Head of caudate nucleus (tissue), 42 donors: ENCODE measurements at places on chromosomes 2 and 18.
A peak's percentile ranks its signal among the peaks of the same experiment; 100 is the strongest.

DNA sequence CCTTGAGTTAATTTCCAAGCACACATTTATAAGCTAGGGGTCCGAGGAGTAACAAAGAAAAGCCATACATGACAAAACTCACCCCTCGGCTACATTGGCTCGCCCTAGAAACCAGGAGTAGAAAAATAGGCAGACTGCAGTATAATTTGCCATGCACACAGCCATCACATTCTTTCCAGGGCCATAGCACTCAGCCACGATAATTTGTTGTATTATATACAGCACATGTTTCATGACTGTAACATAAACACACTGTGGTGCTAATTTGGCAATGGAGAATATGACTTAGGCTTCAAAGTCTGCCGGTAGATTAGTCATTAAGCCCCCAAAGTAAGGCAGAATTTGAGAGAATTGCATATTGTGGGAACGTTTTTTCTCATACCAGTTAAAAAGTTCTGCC lies 254.9 kb downstream of the ZNF521 start:
- no peak for DNase-seq

DNA sequence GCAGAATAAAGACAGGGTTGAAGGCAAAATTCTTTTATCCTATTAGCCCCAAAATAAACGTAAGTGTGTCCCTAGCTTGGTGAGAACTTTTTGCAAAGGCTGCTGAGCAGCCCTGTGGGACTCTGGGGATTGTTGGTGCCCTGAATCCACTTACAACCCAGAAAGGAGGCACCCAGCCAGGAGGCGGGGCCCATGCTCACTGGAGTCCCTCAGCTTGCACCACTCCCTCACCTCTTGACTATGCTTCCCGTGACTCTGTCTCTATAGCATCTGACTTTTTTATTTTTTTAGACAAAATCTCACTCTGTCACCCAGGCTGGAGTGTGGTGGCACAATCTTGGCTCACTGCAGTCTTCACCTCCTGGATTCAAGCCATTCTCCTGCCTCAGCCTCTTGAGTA lies 15.8 kb upstream of the COL6A3 start:
- no peak for DNase-seq

DNA sequence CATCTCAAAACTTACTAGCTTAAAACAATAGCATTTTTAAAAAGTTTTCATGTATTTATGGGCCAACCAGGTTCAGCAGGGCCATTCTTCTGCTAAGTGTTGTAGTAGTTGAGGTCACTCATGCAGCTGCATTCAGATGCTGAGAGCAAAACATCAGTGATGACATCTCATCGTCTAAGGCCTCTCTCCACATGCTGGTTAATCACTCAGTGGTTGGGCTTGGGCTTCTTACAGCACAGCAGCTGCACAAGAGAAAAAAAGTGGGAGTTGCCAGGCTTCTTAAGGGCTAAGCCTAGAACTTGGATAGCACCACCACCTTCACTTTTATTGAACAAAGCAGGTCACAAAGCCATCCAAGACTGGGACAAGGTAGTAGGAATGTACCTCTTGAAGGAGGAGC lies 190.3 kb downstream of the IRS1 start:
- DNase-seq: no peak

DNA sequence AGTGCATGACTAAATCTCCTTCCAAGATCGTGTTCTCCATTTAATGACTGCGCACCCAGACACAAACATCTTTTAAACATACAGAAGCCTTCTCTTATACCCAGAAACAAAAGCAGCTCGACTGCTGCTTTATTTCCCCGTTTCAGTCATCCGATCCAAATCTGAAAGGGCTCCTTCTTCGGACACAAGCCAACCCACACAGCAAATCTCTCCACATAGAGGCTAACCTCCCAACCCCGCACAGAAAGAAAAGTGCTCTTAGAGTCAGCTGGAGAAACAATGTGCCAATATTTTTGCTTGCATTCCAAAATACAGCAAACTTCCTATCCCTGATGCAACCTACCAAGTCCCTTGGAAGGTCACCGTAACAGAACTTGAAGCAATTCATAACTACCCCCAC lies 29.1 kb downstream of the GAREM1 start:
- DNase-seq: no peak

DNA sequence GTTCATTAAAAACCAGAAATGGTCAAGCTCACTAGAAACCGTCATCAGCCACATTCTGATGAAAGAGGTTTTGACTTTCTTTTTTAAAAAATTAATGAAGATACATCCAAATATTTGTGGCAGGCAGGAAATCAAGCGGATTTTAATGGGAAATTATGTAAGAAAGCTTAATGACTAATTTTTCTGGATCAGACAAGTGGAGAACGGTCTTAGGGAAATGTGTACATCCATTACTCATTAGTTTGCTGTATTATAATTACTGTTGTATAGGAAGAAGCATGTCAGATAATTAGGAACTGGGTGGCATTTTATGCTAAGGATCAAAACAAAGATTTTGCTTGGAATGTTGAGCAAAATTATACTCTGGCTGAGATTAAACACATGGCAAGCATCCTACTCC lies 39.4 kb downstream of the AGAP1 start:
- no peak for DNase-seq

- no peak for DNase-seq
These were observed 961.5 kb upstream of the ZEB2 start for GRCh38 chr2:145481334-145481922.

GRCh38 chr2:30155202-30155601 lies 8.4 kb downstream of the YPEL5 start:
- DNase-seq: no peak

- DNase-seq: no peak
These were observed 272.9 kb downstream of the SLC8A1 start for GRCh38 chr2:40178971-40179370.

- no peak for DNase-seq
These were observed 134.7 kb upstream of the MGAT5 start for GRCh38 chr2:134119117-134119712.

DNA sequence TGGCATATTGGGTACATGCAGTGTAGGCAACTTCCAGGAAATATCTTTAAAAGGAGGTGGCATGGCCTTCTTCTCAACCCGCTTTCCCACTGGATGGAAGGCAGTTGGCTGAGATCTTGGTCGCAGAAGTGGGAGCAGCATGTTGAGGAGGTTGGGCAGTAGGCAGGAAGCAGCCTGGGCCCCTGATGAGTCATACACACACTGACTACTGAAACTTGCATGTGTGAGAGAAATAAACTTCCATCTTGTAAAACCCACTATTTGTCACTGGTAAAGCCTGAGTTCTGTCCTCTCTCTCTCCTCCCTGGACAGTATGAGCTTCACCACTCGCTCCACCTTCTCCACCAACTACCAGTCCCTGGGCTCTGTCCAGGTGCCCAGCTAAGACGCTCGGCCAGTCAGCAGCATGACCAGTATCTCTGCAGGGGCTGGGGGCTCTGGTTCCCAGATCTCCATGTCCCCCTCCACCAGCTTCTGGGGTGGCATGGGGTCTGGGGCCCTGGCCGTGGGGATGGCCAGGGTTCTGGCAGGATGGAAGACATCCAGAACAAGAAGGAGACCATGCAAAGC lies 233.8 kb upstream of the SPRED2 start:
- DNase-seq: no peak

DNA sequence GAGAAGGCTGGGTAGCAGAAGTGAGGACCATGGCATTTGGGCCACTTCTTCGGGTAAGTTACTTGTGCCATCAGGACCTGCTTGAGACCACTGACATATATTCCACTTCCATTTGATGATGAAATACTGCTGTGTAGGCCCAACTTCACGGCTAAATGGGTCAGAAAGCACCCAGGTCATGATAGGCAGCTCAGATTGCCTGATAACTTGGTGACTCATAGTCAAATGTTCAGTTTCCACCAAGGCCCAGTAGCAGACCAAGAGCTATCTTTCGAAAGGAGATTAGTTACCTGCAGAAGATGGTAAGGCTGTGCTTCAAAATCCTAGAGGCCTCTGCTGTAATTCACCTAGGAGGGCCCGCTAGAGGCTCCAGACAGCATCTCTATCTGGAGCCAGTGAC lies 31.8 kb upstream of the MEX3C start:
- DNase-seq: no peak

DNA sequence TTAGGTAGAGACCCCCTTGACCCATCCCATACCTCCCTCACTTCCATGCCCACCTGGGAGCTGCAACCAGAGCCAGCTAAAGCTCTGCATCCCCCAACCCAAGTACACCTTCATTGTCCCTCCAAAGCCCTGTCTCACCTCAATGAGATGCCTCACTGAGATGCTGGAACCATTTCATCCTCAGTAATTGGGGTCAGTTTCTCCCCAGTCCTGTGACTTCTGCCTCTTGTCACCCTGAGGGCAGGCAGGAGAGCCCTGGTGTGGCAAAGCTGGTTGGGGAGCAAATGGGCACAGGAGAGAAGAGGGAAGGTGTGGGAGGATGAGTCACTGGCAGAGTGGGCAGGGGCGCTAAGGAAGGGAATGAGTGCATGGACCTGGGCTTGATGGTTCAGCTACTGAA lies 27.9 kb upstream of the NT5DC4 start:
- DNase-seq: no peak

DNA sequence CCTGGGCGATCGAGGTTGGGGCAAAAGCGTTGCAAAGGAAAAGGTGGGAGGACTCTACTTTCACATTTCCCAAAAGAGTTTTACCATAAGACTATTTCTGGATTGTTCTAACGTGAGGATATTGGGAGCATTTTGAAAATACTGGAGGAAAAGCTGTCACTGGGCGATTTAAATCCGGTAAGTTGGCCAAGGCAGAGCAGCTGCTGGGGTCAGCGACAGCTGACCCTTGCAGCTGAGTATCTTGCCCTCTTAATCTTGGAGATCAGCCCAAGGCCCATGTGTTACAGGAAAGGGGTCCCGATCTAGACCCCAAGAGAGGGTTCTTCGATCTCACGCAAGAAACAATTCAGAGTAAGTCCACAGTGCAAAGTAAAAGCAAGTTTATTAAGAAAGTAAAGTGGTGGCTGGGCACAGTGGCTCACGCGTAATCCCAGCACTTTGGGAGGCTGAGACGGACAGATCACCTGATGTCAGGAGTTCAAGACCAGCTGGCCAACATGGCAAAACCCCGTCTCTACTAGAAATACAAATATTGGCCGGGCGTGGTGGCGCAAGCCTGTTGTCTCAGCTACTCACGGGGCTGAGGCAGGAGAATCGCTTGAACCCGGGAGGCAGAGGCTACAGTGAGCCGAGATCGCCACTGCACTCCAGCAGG lies 964 bp upstream of the ST3GAL5 start:
- peak; percentile 54 for DNase-seq

- DNase-seq: no peak
These were observed 10.8 kb downstream of the MLPH start for GRCh38 chr2:237497838-237498186.

DNA sequence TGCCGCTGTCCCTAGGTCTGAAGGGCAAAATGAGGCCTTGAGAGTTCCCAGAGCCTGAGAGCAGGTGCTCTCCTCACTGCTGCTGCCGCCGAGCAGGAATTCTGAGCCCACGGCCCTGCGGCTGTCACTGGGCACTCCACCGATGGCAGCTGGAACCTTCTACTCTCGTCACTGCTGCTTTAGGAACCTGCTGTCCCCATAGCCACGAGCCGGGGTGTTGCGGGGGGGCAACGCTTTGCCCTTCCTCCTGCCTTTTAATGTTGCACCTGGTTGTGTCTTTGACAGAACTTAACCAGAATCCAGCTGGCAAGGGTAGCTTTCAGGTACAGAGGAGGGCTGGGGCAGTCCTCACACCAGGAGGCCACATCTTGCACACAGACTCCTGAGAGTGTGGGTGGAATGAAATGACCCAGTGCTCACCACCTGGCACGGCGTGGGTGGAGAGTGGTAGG lies 32.3 kb downstream of the NCK2 start:
- no peak for DNase-seq

GRCh38 chr2:102041351-102041750 lies 49.6 kb downstream of the IL1R2 start:
- DNase-seq: no peak

DNA sequence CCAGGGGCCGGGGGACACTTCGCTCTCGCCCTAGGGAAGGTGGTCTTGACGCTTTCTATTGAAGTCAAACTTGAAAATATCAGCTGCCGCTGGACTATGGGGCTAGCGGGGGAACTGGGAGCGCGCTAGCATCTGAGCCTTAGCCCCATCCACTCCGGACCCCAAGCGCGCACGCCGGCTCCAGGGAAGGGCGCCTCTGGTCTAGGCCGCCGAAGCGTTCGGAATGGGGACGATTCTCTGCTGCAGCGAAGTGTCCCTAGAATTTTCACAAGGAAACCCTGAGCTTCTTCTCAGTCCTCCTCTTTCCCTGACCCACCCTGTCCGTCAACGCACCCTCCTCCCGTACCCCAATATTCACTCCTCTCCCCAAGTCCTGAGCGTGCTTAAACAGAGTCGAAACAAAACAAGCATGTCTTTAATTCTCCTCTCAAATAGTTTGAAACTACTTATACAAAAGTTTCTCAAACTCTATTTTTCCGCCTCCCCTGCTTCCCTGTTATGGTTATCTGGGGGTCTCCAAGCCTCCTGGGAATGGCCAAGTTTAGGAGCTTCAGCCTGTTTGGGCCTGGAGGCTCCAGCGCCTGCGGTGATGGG lies 5.0 kb downstream of the RAX start:
- no peak for DNase-seq
